Trophoblast cell (in vitro differentiated cells and primary cell): ENCODE measurements at places on chromosomes 12 and 14.

DNA sequence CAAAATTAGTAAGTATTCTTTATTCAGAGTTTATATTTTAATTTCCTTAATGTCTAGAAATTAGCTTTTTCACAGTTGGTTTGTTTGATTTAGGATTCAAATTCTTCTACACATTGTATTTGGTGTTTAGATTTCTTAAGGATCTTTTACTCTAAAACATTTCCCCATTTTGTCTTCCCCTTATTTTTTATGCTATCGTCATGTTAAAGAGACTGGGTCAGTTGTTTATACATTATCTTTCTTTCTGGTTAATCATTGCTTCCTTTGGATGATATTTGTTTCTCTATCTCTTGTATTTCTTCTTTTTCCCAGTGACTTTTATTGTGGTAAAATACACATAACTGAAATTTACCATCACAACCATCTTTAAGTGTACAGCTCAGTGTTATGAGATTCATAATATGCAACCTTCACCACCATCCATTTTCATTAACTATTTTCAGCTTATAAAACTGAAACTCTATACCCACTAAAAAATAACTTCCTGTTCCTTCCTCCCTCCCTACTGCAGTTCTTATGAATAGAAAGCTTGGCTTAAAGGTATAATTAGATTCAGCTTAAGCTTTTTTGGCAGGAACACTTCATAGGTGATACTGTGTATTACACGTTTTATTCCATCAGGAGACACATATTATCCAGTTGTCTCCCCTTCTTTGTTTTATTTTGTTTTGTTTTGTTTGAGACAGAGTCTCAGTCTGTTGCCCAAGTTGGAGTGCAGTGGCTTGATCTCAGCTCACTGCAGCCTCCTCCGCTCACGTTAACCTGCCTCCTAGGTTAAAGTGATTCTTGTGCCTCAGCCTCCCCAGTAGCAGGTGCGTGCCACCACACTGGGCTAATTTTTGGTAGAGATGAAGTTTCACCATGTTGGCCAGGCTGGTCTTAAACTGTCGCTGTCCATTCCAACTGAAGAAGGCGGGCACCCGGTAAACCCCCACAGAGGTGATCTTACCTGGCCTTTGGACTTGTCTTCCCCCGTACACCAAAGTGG, 45.0 kb downstream of the NOPCHAP1 start:
- DNase-seq, result no peak

DNA sequence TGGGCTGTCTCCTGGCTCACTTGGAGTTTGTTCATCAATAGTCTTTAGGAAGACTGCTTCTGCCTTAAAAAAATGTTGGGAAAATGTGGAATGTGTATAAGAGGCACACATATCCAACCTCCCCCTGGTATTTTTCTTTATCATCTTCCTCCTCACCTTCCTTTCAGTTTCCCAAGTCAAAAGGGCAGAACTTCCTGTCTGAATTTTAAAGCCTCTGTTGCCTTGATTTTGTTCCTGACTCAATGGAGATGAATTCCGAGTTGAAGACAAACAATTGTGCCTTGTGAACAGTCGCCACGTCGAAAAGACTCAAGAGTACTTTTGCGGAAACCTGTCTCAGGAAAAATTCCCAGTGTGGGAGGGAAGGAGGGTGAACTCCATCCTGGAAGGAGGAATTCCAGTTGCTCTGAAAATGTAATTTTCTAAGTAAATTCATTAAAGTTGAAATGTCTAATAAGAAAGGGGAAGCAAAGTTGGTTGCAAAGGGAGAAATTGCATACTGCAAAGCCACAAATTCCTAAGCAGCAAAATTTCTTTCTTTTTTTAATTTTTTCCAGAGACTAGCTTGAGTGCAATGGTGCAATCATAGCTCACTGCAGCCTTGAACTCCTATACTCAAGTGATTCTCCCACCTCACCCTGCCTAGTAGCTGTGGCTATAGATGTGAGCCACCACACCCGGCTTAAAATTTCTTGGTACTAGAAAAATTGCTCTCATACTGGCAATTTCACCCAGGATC, 50.2 kb upstream of the ELK3 start:
- DNase-seq, result no peak

- DNase-seq, result no peak
These were observed 173.6 kb upstream of the EEA1 start for GRCh38 chr12:93102744-93103143.

DNA sequence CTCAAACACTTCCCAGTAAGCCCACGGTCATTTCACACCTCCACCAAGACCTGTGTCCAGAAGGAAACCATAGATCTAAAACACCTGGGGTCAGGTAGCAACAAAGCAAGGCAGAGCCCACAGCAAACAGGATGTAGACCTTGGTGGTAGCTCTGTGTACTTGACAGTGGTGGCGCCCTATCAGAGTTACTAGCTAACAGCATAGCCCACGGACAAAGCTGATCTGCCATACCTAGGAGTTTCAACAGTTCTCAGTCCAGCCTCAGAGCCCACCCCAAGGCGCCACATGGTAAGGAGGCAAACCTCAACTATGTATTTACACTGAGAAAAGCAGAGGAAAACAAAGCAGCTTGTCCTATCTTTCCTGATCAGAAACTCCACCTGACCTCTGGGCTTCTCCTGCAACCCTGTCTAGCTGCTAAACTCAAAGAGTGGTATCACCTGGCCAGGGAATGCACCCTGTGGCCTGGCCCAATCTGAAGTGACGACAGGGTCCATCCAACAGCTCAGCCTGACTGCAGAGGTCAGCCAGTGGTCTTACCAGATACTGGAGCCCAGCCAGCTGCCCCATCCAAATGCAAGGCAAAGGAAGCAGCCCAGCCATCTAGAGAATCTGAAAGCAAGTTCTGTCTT, 46.3 kb downstream of the STON2 start:
- no peak for DNase-seq

GRCh38 chr12:67426067-67426466, 156.9 kb downstream of the CAND1 start:
- DNase-seq, result no peak

DNA sequence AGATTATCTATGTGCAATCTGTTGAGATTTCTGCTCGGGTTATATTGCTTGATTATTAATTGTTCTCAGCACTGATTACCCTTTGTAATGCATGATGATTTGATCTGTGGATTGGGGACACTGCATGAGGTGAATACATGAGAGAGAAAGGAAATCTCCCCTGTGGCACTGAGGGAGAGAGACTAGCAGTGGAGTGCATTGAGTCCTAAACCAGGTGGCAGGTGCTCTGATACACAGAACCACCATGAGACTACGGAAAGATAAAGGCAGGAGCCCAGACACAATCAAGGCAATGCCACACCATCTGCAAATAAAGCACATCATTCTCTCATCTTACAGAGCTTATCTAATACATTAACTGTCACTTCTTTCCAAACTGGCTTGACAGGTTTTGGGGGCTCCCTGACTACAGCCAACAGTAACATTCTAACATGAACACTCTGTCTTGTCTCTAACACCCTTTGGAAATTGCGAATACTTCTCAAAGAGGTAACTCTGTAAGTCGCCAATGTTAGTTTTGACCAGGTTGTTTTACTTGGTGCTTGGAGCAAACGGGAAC, 37.6 kb upstream of the TSPAN8 start:
- no peak for DNase-seq
